ENCODE measurements at places on chromosomes 6 and 20. TPM values are rescaled to one million over a fixed set of nuclear protein-coding genes. Genes with fewer than 3 reads are reported as not detected.

OR2B6 gene
- total RNA-seq, result not detected

RPS10 gene
- 3,088 TPM for total RNA-seq

TRERF1 gene
- 31.7 TPM for total RNA-seq

LY6G6C gene
- not detected for total RNA-seq

LY6G5C gene
- 0.67 TPM for total RNA-seq

TTK gene
- 0.45 TPM for total RNA-seq

GJA10 gene
- total RNA-seq, result not detected
